Pancreas (tissue), 10 donors: ENCODE measurements at places on chromosomes 3 and 15. TPM values are rescaled to one million over a fixed set of nuclear protein-coding genes. Genes with fewer than 3 reads are reported as not detected.

DNA sequence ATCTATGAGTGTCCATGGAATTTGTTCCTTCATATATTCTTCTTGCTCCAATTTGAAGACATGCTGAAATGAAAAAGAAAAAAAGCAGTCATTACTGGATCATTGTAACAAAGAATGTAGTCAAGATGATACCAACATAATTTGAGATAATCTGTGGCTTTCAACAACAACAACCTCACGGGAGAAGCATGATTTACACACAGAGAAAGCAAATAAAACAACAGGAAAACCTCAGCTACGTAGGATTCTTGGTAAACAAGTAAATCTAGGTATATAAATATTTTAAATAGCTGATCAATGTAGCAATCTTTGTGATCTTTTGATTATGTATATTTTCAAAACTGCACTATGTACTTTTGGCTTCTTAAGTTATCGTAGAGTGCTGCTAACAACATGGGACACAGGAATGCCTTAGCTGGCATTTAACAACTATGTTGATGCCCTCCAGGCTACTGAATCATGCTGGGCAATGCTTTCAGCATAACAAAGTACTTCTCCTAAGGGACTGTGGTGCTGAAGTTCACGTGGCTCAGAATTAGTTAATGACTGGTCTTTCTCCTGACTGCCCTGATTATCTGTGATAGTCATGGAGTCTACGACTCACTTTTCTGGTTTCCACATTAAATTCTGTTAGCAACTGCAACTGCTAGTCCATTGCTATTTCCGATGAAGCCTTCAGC, 96.5 kb upstream of the MYO5C start:
- no peak for DNase-seq

Gene ACTC1
- 0.13 TPM for total RNA-seq

Gene CORO2B
- total RNA-seq, result 2.3 TPM

Gene ST8SIA2
- not detected for total RNA-seq

GRCh38 chr3:49868862-49869466, 742 bp downstream of the CAMKV start:
- no peak for DNase-seq

GRCh38 chr3:25782636-25782937, 656 bp downstream of the NGLY1 start:
- DNase-seq, result no peak

DNA sequence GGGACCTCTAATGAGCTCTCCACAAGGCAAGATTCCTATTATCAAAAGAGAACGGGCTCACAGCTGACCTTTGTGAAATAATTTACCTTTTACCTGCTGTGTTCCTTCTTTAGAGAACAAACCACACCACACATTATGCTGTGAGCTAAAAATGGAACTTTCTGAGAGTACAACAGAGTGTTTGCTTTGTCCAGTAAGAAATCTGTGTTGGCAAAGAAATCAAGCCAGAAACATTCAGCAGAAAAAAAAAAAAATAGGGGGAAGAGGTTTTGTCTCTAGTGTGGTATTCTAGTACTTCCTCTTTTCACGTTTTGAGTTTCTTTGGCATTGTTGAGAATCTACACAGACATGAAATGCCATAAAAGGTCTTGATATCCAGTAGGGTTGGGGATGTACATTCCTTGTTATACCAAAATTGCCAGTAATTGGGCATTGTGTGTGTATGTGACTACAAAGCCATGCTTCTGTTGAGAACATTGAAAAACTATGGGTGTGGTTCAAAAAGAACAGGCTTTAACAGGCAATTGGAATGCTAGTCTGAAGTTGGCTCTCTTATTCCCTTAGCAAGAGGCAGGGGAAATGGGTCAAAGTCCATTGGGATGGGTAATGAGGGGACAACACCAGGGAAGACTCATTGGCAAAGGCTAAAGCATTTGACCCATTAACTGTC, 273.5 kb downstream of the NEK10 start:
- DNase-seq, result no peak

Gene TRPM1
- total RNA-seq, result not detected

- peak; percentile 89 for DNase-seq
Observed at GRCh38 chr3:16177962-16178627, 3.6 kb downstream of the GALNT15 start.

Gene CACNA2D3
- total RNA-seq, result 0.25 TPM

Gene BLM
- total RNA-seq, result 0.90 TPM

DNA sequence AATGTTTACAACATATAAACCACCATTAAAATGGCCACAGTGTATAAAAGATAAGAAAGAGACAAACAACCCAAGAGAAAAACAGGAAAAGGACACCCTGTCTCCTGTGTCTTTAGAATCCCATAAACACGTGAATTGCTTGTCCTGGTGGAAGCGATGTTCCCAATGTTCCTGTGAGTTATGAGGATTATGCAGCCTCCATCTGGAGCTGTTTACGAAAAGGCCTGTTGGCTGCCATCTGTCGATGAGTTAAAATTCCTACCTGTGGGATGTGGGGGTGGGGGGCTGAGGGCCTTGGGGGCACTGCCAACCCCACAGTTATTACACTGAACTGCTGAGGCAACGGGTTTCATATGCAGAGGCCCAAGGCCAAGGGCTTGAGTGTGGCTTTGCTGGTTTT, 13.6 kb downstream of the NISCH start:
- no peak for DNase-seq

- DNase-seq, result no peak
Observed at GRCh38 chr15:88621789-88622604, 857 bp downstream of the AEN start.

GRCh38 chr15:25251700-25252390, 187.0 kb downstream of the UBE3A start:
- peak; percentile 42 for DNase-seq

- no peak for DNase-seq
Observed at GRCh38 chr3:129651435-129652202, 45.1 kb upstream of the PLXND1 start.

DNA sequence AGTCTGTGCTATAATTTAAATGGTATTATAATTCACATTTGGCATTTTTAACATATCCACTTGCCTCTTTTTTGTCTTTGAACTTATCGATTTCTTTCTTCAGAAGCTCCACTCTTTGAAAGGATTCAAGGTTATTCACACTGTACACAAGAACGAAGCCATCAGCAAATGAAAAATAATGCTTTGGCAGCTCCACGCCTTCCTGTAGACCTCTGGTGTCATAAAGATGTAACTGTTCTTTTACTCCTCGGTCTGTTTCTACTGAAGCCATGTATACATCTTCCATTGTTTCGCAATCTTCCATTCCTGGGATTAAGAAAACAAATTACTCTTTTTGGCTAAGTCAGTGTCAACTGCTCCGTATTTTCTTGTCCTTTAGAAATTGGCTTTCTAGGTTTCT, 16.0 kb downstream of the NKIRAS1 start:
- DNase-seq, result no peak

GRCh38 chr3:123668906-123669305, 84.1 kb upstream of the HACD2 start:
- no peak for DNase-seq

GRCh38 chr3:39350714-39351113, 21.2 kb downstream of the CCR8 start:
- no peak for DNase-seq

- no peak for DNase-seq
Observed at GRCh38 chr3:143571548-143571947, 276.7 kb downstream of the SLC9A9 start.

Gene CSNK1G1
- total RNA-seq, result 8.9 TPM

Gene CFAP100
- not detected for total RNA-seq

Gene GP5
- not detected for total RNA-seq

Gene GOLGA6B
- total RNA-seq, result not detected

DNA sequence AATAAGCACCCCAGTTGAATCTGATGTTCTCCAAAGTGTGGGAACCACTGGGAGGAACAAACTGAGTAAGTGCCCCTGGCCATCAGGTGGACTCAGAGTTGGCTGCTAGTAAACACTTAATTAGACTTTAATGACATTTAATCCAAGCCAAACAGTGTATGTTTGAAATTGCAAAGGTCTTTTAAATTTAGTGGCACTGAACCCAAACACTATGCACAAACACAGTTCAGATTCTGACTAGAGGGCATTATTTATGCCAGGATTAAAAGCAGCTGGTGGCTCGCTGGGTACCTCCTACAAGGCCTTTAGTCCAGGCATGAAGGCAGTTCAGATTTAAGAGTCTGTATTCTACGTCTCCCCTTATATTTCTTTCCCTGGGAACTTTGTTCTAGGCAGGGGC, 264.8 kb downstream of the CLSTN2 start:
- DNase-seq, result no peak

Gene SH3GL3
- total RNA-seq, result 0.73 TPM

Gene RSL24D1
- 37.9 TPM for total RNA-seq

Gene CKMT1B
- 0.97 TPM for total RNA-seq

DNA sequence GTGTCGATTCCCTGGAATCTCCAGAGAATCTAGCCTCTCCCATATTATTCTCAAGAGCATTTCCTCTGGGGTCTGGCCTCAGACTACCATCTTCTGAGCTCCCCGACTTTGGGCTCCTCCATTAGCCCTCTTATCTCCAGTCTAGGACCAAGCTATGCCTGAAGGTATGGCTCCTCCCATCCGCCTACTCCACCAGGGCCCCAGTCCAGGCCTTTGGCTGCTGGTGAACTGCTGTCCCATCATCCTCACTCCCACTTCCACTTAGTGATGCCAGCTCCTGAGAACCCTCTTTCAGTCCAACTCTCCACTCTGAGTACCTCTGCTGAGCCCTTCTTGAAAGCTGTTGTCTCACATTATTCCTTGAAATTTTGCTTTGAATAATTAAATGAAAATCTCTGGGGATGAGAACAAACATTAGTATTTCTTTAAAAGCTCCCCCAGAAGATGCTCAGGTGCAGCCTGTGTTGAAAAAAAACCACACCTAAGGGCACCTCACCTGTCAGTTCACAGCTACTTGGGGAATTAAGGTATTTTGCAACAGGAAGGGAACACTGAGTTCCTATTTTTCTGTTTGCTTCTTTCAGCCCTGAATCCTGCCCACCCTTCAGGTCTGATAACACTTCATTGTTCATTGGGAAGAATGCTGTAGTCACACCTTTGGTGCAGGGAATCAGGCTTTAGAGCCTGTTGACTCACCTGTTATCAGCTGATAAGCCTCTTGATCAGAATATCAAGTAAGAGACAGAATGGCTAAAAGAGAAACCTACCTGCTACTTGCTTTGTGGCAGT, 9.5 kb downstream of the CLDN18 start:
- DNase-seq, result no peak

GRCh38 chr3:196216089-196216564, at the start of gene SLC51A:
Gene SLC51A (plus strand): TSS chr3:196216534. CDS start chr3:196216713, 179 bp downstream.
- peak; percentile 41 for DNase-seq

Gene CFAP92
- total RNA-seq, result 0.37 TPM

Gene ADGRG7
- not detected for total RNA-seq

DNA sequence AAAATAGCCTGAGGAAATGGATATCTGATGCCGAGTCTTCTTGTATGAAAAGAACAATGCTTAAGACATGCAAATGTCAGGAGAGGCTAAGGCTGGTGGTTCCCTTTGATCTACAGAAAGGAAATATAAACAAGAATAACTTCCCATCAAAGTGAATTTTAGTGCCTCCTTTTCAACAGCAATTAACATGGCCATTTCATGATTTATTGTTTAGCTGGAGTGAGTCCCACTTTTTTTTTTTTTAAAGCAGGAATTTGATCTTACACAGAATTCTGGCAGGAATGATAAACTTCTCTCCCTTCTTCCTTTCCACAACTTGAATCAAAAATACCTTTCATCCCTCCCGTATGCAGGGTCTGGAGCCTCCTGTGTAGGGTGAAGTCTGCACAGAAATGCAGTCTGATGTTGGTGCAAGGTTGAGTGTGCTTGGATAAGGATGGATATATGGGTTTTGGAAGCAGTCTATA, 287.0 kb downstream of the MEX3B start:
- DNase-seq, result no peak

Gene IL17RC
- total RNA-seq, result 13.9 TPM

Gene ROBO1
- 4.9 TPM for total RNA-seq

- DNase-seq, result peak; percentile 56
Observed at GRCh38 chr3:42906070-42906847, at the start of gene ZNF662. Gene ZNF662 (plus strand): TSS chr3:42906142. CDS start chr3:42908115, 1,973 bp downstream.

- no peak for DNase-seq
Observed at GRCh38 chr15:34952481-34952880, 17.1 kb downstream of the AQR start.

DNA sequence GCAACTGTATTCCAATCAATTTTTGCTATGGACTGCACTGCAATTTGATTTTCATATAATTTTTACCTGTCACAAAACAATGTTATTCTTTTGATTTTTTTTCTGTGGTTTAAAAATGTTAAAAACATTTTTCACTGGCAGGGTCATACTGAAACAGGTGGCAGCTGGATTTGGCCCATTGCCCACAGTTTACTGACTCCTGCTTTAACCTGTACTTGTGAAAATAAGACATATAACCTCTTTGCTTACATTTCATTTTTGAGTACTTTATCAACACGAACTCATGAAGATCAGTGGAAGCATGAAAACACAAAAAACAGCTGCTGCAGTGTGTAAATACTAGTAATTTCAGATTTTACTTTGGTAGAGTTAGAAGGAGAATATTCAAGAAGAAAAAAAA, 313.1 kb downstream of the WDR72 start:
- peak; percentile 28 for DNase-seq

GRCh38 chr3:44477312-44478030, at the start of gene ZNF445:
Gene ZNF445 (minus strand): TSS chr3:44477670. CDS start chr3:44455549, 22,121 bp downstream.
- DNase-seq, result peak; percentile 78

DNA sequence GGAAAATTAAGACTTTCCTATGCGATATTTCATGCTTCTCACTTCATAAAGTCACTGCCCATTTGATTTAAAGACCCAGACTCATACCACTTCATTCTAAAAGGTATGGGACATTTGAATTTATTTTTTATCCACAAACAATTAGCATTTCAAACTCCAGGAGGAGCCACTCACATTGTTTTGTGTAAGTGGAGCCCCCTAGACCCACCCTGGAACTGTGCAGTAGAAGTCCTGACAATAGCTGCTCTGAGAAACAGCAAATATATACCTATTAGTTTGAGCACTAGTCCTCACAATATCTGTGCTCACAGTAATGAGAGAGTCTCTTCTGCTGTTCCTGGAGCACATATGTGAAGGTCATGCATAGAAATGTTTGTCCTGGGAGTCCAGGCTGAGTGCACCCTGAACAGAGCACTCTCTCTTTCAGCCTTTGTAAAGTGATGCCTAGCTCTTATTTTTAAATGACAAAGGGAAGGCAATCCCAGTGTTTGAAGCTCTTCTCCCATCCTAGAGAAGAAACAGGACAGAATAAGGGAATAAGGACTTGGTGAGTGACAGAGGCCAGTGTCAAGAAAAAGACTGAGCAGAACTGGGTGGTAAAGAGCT, 127.5 kb upstream of the STRIT1 start:
- DNase-seq, result no peak

DNA sequence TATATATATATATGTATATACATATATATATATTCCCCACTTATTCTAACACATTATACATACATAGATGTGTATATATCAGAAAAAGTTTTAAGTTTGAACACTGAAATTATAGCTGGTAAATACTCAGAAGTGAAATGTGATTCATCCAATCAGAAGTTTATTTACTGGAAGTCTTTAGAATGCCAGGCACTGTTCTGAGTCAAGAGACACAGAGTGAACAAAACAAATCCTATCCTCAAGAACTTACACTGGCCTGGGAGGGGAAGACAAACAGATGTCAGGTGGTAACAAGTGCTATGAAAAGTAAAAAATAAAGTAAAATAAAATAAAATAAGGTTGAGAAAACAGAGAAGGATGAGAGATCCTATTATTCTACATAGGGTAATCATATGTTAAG, 13.4 kb downstream of the DHX36 start:
- DNase-seq, result no peak
